CD4-positive, CD25-positive, alpha-beta regulatory T cell (primary cell): ENCODE measurements at places on chromosomes 1 and 21.

GRCh38 chr1:52139817-52140540, 1.9 kb upstream of the ZFYVE9 start:
- peak; percentile 46 for DNase-seq

DNA sequence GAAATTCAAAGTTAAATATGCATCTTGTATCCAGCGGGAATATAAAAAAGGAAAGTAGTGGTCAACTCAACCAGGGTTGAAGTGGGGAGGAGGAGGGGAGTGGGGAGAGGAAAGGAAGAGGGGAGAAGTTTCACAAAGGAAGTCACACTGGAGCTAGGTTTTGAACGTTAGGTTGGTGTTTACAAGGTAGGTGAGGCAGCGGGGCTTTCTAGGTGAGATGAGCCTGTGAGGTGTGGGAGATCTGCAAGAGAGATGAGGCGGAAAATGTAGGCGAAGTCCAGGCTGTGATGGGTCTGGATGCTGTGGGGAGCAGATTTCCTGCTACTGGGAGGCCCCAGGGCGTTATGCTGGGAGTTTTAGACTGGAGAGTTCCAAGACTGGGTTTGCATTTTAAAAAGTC, 36.1 kb upstream of the IL20 start:
- no peak for DNase-seq

- no peak for DNase-seq
These were observed 22.8 kb downstream of the TTC3 start for GRCh38 chr21:37095821-37096220.

- no peak for DNase-seq
These were observed 7.5 kb downstream of the CLCNKB start for GRCh38 chr1:16051039-16051438.

DNA sequence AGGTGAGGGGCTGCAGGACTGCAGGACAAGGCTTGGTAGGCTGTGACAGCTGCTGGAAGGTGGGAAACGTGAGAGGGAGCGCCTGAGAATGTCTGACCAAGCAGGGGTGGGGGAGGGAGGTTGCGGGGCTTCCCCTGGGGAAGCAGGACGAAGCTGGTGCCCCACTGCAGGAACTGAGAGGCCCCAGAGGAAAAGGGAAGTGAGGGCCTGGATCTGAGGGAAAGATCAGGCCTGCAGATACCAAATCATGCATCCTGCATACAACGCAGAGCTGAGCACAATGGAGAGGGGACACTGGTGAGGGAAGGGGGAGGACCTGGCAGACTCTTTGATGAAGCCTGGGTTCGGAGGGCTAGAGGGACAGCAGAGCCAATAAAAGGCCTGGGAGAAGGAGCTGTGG, 65.7 kb upstream of the BACE2 start:
- no peak for DNase-seq

DNA sequence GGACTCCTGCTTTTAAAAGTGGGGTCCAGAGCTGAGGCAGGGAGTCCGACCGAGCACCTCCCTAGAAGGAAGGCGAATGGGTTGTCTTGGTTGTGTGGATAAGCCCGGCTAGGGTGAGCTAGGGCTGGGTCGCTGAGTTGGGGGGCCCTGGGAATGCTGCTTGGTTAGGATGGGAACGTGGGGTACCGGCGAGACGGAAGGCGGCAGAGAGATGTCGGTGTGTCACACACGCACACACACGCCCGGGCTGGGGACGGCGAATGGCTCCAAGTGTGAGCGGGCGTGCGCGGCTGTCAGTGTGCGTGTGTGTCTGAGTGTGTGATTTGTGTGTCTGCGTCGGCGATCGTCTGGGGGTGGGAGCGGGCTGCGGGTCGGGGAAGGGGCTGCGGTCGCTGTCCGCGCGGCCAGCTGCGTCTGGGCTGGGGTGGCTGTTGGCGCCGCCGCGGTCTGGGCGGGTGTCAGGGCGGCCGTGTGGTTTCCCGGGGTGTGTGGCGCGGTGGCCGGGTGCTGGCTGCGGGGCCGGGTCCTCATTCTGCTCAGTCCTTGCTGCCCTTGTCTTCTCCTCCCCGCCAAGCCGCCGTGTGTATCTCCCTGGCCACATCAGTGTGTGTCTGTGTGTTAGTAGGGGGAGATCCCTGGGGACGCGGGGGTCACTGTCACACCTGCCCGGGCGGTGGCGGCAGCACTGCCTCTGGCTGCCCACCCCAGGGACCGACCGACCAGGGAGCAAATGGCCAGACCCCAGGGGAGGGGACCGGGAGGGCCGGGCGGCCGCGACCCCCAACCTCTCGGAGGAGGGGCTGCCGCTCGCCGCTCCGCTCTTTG, 1.1 kb downstream of the EFNA3 start:
- peak; percentile 16 for DNase-seq

DNA sequence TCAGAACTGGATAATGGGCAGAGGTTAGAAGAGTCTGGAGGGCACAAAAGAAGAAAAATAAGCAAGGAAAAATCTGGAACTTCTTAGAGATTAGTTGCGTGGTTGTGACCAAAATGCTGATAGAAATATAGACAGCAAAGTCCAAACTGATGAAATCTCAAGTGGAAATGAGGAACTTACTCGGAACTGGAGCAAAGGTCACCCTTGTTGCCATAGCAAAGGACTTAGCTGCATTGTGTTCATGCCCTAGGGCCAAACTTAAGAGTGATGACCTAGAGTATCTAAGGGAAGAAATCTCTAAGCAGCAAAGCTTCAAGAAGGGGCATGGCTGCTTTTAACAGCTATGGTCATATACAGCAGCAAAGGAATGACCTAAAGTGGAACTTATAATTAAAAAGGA, 180.0 kb downstream of the TTLL7 start:
- no peak for DNase-seq

GRCh38 chr1:61851235-61851634, 109.0 kb downstream of the PATJ start:
- DNase-seq = no peak

- peak; percentile 60 for DNase-seq
These were observed at the start of gene UAP1 for GRCh38 chr1:162561616-162562469. TSS of gene UAP1 (plus strand) at chr1:162561722. CDS start at chr1:162566069, 4,347 bp downstream.

GRCh38 chr1:60921175-60921574, 161.2 kb upstream of the NFIA start:
- DNase-seq = no peak
